Gastroesophageal sphincter (tissue), 4 donors: ENCODE measurements at places on chromosomes 1 and 21.

DNA sequence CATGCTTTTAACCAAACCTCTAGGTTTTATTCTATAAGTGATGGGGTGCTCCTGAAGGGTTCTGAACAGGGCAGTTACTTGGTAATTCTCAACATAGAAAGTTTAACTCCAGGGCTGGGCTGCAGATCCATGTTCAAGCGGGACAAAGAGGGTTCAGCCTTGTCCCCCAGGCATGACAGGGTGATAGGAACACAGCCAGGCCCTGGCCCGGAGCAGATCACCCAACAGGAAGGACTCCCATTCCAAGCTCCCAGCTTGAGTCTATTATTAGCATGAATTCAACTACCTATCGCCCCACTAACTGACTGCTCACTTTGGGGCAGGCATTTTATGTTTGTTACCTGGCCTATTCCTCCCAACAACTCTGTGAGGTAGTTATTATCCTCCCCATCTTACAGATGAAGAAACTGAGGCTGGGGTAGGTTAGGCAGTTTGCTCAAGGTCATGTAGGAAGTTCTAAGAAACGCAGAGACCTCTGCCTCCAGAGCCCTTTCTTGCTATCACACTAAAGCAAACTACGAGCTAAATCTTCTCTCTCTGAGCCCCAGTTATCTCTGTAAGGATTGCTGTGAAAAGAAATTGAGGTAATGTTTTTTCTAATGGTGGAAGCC lies 14.5 kb downstream of the ASAP3 start:
- ATAC-seq = no peak

DNA sequence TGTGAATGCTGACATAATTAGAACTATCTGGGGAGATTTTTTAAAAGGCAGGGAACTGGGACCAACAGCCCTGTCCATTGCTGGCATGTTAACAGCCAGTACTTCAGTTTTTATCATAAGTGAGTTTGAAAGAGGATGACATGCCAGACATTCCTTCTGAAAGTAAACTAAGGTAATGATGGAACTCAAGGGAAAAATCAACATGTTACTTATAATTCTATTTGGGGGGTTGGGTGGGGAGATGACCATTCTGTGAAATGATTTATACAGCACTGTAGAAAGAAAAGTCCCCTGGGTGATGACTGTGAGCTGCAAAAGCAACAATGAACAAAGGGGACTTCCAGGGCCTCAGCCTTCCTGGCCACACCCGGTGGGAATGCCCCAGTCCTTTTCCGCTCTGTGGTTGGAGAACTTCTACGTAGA lies 5.4 kb upstream of the LAMC2 start:
- ATAC-seq = peak; percentile 72

DNA sequence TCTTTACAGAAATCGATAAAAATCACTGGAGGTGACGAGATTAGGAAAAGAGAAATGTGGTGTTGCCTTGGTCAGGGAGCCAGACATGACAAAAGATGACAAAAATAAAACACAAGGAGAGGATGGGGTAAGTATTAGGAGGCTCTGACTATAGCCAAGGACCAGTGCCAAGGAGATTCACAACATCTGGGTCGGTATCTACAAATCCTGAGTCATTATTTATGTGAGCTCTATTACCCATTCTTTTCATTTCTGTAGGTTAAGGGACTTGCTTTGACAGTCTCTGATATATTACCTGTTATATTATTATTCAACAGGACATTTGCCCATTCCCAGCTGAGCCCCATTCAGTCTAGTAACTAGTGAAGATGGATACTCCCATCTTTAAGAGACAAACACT lies 120.8 kb downstream of the TYW3 start:
- ATAC-seq = no peak

- no peak for ATAC-seq
Measured at GRCh38 chr1:154730259-154730658, 122.3 kb upstream of the ADAR start.

- no peak for ATAC-seq
Measured at GRCh38 chr1:205312866-205313562, 8.5 kb downstream of the NUAK2 start.

DNA sequence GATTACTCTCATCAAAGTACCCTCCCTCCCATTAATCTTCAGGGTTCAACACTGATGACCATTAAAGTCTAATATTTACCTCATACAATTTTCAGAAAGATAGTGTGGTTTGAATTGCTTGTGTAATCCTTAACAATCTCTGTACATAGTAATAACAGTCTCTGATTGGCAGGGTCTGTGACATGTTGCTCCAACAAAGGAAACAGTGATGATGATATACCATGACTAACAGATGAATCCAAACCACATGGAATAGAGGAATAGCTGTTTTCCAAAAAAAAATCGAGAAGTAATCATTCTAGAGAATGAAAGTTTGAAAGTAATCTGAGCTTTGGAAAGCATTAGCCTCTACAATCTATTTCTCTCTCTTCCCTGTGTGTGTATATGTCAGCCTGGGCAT lies 610.1 kb upstream of the NEGR1 start:
- no peak for ATAC-seq

DNA sequence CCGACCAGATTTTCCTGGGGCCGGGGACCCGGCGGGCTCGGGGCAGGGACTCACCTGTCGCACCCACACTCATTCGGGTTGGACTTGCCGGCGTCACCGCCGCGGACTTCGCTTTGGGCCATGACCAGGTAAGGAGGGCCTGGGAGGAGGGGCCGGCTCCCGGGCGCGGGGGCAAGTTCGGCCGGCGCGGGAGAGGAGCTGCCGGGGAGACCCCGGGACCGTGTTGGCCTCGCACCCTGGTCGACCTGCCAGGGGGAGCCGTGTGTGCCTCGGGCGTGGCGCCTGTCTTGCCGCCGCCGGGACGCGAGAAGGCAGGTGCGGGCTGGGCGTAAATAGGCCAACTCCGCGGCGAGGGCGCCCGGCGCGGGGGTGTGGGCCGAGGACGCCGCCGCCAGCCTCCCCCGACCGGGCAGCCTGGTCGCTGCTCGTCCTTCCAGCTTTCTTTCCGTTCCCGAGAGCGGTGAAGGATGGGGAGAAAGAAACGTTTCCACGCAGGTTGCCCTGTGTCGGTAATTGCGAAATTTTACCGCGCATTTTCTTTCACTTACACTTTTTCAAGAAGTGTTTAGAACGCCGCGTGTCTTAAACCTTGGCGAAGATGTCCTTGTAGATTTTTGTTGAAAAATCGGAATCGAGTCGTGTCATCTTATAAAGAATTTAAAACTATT lies 558 bp downstream of the USP1 start:
- ATAC-seq = no peak
